Brain microvascular endothelial cell (primary cell): ENCODE measurements at places on chromosomes 6 and 20.

- no peak for DNase-seq
Measured at GRCh38 chr6:45215759-45216158, 112.4 kb upstream of the RUNX2 start.

DNA sequence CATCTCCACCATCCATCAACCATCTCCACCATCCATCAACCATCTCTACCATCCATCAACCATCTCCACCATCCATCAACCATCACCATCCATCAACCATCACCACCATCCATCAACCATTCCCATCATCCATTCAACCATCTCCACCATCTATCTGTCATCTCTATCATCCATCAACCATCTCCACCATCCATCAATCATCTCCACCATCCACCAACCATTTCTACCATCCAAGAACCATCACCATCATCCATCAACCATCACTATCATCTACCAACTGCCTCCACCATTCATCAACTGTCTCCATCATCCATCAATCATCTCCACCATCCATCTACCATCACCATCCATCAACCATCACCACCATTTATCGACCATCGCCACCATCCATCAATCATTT is 78.8 kb upstream of the CDH4 start:
- no peak for DNase-seq

DNA sequence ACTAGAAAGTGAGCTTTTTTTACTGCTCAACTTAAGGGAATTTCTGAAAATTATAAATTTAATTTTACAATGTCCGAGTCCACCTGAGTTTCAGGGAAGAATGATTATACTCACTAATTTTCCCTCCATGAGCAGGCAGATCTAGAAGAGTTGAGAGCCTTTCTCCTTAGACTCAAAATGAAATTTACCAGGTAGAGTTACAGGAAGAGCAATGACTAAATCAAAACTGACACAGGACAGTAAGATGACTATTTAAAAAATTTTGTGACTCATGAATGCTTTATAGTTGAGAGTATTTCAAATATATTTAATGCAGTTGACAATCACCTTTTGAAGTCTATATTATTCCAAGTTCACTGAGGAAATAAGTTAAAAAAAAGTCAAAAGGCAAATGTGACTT is 198.1 kb upstream of the NRSN1 start:
- DNase-seq: no peak

- no peak for DNase-seq
Measured at GRCh38 chr20:23132930-23133559, 46.9 kb upstream of the CD93 start.

DNA sequence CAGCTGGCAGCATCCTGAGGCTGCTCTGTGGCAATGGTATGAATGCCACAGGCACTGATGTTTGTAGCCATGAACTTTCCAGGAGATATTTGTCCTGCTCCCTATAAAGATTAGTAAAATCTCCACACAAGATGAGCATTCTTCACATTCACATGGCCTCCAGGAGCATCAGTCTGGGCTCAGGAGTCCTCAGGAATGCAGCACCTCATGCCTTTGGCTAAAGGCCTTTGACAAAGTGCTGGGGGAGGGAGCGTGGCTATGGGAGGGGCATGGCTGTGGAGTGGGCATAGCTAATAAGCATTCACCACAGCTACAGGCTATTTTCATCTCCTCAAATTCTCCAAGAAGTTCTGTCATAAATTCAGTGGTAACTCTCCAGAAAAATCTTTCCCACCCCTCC is 90.5 kb upstream of the LY86 start:
- DNase-seq: no peak

GRCh38 chr20:17810847-17811627 is 111.3 kb downstream of the BANF2 start:
- DNase-seq: no peak

DNA sequence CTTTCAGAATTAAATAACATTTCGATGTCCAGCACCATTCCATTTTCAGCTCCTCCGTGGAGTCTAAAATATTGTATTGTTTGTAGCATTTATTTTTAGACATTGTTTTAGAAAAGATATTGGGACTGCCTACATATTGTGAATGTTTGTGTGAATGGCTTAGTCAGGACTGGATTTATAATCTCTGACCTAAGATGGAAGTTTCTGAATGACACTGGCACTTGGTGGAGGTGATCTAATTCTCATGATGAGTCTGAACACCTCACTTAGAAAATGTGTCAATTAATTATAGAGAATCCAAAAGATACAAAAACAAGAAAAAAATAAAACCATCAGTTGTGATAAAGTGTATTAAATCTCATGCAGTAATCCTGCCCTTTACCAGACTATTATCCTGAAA is 60.8 kb upstream of the HBS1L start:
- DNase-seq: no peak

GRCh38 chr6:14747881-14748520 is 497.9 kb upstream of the JARID2 start:
- DNase-seq: no peak

- no peak for DNase-seq
Measured at GRCh38 chr6:26520237-26520849, 17.8 kb upstream of the HMGN4 start.
